T follicular helper cell (primary cell): ENCODE measurements at places on chromosomes 3 and 15.

DNA sequence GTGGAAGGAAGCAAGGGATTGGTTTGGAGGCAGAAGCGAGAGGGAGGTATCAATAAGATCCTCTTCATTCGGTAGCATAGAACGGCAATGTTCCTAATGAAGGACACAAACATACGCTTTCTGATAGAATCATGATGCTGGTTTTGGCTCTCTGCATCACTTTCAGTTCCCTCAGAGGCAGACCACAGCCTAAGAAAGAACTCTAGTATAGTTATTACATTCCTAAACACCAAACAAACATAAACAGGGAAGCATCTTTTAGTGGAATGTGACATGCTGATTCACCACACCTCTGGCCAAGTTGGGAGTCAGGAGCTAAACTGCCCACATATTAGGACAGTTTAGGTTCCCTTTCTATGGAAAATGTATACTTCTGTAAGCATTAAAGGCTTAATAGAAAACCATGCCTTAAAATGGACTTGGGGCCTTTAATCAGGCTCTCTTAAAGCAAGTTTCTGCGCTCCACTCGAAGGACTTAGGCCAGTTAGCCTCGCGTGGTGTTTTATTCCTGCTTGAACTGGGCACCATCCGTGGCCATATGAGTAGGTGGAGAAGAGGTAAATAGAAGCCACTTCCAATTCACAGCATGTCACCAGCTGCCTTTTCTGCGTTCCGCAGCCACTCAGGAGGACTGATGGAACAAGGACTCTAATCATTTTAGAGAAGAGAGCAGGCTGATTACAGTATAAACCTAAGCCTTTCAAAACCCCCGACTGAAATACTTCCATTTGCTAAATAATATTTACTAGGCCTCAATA lies 53.7 kb downstream of the CD47 start:
- no peak for DNase-seq

- no peak for DNase-seq
Measured at GRCh38 chr3:127164615-127165014, 28.3 kb upstream of the PRR23E start.

DNA sequence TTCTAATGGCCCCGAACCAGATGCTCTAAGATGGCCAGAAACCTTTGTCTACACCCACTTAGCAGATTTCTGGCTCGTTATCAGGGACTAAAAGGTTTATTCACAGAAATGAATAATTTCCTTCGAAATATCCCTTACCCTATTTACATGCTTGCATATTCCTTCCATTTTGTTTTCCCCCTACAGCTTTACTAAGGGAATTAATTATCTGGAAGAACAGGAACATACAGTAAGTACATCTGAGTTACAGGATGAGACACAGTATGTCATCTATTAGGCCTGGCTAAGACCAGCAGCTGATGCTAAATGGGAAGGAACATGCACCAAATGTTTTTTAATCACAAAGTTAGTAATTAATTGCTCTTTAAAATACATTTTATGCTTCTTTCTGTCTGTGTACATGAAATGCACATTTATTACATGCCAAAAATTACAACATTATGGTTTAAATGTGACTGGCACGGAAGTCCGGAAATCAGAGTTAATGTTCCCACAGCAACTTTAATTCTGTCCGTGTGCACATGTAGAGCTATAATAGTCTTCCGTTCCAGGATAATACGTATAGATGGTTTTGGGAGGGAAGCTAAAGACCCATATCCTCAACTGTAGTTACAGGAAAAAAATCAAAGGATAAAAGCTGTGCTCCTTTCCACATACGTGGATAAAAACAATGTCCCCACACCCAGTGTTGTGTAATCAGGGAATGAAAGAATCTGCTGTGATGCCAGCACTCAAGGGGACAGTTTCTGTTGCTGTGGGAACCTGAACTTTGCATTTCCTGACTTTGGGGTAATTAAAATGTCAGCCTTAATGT lies 82.0 kb downstream of the TIGIT start:
- no peak for DNase-seq

- DNase-seq = no peak
Measured at GRCh38 chr3:153658136-153658535, 463.1 kb upstream of the ARHGEF26 start.

- no peak for DNase-seq
Measured at GRCh38 chr3:11641316-11641682, 2.4 kb downstream of the VGLL4 start.

DNA sequence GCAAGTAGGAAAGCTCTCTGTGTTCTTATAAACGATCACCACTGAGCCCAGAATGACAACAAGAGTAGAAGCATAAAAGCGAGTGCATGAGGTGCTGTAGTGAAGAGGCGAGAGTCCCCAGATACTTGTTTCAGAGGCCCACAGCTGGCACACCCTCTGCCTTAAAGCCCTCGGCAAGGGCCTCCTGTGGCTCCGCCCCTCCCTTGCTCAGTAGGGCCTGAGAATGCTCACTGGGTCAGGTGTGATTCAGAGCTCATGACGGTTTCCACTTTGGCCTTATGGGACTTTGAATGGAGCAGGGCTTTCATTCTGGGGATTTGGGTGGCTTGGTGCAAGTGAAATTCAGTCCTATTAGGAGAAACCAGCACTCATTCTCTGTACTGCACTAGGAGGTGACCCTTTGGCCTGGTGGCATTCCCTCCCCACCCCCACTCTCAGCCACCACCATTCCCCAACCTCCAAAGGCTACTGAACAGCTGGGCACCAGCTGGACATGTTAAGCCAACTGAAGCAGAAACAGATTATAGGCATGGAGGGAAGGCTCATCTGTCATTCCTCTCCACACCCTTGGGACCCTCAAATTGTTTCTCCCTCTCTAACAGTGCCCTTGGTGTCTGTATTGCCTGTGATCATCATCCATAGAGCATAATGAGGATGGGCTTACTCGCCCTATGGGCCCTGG lies 109.6 kb upstream of the CTDSPL start:
- DNase-seq = no peak

- DNase-seq = no peak
Measured at GRCh38 chr3:126274735-126275619, 82.2 kb downstream of the KLF15 start.

- DNase-seq = no peak
Measured at GRCh38 chr3:70298385-70298784, 14.1 kb downstream of the MDFIC2 start.

DNA sequence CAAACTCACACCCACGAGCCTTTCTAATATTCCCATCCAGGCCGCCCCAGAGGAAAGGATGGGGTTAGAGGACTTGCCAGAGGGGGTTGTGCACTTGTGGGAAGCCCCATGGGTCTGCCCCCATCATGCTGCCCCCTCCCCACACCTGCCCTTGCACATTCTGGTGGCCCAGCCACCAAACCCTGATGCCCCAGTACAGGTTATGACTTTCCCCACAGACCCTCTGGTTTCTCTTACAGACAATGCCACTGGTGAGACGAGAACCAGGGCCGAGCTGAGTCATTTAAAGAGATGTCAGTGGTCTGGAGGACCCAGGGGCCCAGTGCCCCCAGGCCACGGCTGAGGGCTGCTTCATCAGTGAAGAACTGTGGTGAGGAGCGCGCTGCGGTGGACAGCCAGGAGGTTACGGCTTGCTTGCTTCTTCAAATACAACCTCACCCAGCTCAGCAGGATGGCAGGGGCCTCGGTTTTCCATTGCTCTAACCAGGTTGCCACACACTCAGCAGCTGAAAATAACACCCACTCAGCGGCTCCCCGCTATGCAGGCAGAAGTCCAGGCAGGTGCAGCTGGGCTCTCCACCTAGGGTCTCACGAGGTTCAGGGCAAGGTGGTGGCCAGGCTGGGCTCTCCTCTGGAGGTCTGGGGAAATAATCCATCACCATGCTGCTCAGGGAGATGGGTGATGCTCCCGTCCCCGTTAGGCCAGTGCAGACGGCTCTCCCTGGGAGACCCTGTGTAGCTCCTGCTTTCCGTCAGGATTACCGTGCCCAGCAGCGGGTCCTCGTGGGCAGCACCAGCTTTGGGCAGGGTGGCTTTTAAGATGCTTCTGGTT lies 13.8 kb upstream of the SNRPA1 start:
- DNase-seq = no peak
